ENCODE measurements at places on chromosomes 16 and 17.

DNA sequence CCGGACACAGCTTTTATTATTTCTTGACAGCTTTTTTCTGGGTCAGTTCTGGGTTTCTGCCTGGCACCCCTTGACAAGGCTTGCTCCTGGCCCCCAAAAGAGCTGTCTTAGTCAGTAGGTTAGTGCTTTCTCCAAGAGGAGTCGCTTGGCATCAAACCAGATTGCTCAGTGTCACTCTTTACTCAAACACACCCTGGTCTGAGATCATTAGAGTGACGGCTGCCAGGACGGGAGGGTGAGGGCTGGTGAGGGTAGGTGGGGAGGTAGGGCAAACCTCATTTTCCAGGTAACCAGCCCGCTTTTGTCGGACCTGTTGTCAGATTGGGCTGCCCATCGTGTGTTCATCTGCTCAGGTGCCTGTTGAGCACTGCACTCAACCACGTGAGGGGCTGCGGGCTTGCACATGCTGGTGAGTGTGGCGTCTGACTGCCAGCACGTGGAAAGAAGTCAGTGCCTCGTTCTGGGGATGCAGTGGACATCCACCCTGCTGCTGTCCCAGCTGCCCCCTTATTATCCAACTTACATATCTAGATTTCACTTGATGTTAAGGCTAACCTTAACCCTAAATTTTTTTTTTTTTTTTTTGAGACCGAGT, 12.4 kb downstream of the TMEM94 start:
- DNase-seq: no peak

DNA sequence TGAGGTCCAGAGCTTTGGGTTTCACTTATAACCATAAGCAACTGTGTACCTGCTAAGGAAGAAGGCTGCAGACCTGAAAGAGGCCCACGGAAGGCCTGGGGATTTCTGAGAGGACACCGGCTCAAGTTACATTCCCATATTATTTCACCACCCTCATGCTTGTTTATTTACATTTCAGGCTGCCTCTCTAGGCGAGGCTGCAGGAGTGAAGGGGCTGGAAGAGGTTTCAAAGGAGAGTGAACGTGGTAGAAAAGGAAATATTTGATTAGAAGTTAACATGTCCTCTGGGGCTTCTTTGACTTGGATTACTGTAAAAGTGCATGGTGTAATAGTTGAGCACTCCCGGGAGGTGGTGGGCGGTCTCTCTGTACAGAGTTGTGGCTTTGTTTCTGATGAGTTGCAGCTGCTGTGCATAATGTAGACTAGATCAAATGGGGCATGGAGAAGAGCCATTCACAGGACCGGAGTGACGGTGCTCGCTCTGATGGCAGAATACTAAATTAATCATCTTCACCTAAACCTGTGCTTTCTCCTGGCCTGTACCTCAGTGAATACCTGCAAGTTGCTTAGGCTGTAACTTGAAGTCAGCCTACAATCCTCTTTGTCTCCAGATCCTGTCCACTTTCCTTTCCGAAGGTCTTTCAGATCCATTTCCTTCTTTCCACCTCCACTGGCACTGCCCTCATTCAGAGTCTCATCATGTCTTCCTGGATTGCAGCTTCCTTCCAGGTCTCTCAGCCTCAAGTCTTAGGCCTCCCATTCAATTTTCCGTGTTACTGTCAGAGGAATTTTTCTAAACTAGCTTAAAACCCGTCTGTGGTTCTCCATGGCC, 1.9 kb upstream of the CPD start:
- peak; percentile 80 for DNase-seq

GRCh38 chr17:50946223-50946890, 80.2 kb upstream of the TOB1 start:
- DNase-seq: no peak

- DNase-seq: no peak
Measured at GRCh38 chr17:77887464-77888241, 70.8 kb upstream of the TNRC6C start.

DNA sequence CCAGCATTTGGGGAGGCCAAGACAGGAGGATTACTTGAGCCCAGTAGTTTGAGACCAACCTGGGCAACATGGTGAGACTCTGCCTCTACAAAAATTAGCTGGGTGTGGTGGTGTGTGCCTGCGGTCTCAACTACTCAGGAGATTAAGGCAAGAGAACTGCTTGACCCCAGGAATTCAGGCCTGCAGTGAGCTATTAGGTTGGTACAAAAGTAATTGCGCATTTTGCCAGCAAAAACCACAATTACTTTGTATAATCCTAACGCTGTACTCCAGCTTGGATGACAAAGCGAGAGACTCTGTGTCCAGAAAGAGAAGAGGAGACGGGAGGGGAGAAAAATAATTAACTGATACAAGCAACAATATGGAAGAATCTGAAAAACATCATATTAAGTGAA, 32.7 kb downstream of the YWHAE start:
- no peak for DNase-seq

- no peak for DNase-seq
Measured at GRCh38 chr17:28946239-28946638, 5.1 kb downstream of the PHF12 start.

- no peak for DNase-seq
Measured at GRCh38 chr16:87207965-87208364, 109.2 kb downstream of the C16orf95 start.

DNA sequence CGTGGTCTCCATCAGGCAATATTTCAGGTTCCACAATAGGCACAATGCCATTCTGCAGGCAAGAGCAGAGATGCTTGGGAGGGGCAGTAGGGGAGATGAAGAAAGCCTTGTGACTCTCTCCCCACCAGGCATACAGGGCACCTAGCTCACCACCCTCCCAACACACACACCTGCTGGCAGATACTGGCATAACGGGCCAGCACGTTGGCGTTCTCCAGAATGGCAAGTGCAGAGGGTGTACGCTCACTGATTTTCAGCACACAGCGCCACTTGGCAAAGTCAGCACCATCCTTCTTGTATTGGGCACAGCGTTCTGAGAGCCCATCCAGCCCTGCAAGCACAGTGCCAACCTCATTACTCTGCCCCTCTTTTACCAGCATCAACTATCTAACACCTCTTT, 2.2 kb downstream of the ALDOC start:
- DNase-seq: no peak

DNA sequence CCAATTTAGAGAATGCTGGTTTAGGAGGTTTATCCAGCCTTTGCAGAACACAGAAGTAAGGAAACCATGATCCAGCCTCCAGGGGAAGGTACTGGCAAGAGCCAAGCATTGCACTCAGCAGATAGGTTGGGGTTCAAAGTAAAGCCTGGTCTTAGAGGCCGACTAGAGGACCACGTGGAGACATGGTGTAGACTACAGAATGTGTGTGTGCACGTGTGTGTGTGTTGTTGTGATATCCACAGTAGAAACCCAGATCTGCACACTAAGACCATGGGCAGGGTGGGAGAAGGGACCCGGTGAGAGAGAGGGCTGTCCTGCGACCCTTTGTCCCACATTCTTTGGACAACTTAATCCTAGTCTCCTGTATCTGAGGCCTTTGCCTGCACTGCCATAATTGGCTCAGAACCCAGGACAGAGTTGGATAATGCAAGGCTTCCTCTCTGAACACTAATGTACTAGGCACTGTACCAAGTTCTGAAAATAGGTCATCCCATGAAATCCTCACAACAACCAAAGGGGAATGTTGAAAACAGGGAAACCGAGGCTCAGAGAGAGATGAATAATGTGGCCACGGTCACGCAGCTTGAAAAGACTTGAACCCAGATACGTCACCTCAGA, 325.1 kb upstream of the HSBP1 start:
- DNase-seq: no peak

DNA sequence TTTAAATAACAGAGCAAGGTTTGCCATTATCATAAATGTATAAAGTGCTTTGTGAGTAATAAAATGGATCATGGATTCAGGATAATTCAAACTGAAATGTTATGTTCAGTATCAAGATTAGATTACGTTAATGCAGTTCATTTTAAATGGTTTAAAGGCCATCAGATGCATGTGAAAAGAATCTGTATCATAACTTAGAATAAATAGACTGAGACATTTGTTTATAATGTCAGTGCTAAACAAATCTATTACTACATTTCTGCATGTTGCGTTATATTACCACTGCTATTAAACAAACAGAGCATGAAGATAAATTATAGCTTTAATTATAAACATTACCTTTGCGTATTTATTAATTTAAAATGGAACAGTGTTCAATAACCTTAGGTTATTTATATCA, 160.2 kb downstream of the TOX3 start:
- no peak for DNase-seq

DNA sequence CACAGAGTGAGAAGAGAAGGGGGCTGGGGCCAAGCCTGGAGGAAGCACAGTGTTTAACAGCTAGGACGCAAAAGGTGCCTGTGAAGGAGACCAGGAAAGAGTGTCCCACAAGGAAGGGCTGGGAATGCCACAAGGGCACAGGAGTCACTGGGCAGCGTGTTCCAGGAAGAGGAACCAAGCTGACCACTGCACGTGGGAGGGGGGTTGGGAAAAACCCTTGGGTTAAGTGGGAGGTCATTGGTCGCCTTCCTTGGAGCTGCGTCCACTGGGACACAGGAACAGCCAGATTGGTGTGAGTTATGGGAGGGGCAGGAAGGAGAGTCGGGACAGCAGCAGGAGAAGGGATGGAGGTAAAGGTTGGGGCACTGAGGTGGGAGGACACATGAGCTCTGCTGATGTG, 12.9 kb downstream of the TTYH2 start:
- DNase-seq: no peak

- DNase-seq: no peak
Measured at GRCh38 chr17:41992576-41992975, 24.7 kb downstream of the DNAJC7 start.

DNA sequence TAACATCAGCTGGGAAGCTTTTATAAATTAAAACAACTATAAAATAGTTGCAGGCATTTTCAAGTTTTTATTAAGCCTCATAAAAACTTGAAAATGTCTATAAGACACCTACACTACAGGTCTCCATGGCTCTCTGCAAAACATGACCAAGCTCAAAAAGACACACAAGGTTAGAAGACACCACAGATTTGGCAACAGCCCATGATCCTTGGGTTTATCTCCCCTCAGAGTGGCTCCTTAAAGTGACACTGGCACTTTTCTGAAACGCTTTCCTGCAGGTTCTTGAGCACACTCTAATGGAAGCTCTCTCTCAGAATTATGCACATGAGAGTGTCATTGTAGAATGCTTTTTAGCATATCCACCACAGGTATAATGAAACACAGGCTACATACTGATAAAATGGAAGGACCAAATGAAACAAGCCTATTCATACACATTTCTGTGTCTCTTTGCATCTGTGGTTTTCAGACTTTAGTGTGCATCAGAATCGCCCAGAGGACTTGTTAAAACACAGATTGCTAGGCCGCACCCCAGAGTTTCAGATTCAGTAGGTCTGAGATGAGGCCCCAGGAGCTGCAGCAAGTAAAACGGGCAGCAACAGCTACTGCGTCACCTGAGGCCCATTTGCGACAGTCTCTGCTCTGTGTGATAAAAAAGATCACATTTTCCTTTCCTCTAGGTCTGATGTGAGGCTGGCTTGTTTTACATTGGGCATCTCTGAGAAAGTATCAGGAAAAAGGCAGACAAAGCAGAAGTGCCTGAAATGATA, 75.0 kb upstream of the WSB1 start:
- no peak for DNase-seq

DNA sequence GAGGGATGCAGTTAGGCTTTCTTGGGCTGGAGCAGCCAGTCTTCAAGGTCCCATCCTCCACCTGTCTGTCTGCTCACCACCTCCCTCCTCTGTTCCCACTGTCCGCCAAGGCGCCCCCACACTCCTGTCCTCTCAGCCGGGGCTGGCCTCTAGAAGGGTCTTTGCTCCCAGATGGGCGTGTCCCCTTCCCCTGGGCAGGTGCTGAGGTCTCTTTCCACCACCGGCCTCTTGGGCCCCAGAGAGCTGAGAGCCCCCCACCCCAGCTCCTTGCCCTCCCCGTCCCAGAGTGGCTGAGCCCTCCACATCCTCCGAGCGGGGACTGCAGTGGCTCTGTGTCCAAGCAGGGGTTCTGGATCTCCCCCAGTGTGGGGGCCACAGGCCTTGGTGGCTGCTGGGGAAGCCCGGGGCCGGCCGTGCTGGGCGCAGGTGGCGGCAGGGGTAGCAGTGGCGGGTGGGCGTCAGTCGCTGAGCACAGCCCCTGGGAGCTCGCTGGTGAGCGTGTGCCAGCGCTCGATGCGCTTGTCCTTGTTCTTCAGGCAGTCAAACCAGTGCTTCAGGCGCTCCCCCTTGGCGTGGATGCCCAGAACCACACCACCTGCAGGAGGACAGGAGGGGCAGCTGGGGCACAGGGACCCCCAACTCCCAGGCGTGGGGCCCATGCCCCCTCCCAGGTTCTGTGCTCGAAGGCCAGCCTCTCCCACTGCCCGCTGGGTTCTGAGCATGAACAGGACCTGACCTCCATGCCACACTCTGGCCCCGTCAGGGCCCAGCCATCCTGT, 9.8 kb downstream of the SCGB1C2 start:
- no peak for DNase-seq

GRCh38 chr16:59849716-59850115, 1115.6 kb upstream of the GOT2 start:
- no peak for DNase-seq

DNA sequence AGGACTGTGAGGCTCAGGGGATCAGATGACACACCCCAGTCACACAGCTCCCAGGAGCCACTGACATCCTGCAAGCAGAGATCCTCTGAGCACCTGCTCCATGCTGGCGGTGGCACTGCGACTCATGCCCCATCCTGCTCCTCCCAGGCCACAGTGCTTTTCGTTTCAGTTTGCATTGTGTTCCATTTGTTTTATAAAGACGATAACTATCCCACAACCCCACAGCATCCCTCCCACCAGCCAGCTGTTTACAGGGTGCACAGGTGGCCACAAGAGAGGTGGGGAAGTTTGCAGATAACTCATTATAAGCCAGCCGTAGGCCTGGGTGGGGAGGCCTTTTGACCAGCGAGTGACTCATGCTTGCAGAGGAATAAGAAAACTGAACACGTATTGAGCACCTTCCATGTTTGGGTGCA, 28.2 kb downstream of the BCO1 start:
- no peak for DNase-seq

- no peak for DNase-seq
Measured at GRCh38 chr17:56521414-56522141, 71.9 kb upstream of the NOG start.

- peak; percentile 46 for DNase-seq
Measured at GRCh38 chr16:87278191-87279093, 38.8 kb downstream of the C16orf95 start.

DNA sequence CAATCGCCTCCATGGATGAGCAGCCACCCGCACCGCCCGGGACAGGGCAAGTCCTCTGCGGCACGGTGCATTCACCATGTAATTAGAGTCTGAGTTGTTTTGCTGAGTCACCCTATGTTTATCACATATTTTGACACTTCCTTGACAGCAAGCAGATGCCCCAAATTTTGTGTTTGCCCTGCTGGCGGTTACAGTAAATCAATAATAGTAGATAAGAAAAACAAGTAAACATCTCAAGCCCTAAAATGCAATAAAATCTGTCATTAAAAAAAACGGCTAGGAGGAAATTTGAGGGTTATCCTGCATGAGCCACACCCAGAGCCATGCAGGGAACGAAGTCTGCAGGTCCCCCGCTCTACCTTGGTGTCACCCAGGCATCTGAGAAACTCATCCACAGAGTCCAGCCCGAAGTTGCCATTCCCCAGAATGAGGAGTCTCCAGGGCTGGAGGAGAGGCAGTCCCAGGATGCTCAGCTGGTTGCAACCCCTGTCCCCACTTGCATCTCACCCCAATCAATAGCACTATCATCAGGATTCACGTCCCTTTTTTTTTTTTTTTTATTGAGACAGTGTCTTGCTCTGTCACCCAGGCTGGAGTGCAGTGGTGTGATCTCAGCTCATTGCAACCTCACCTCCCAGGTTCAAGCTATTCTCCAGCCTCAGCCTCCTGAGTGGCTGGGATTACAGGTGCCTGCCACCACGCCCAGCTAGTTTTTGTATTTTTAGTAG, 16.5 kb upstream of the ST6GALNAC1 start:
- DNase-seq: no peak

- DNase-seq: peak; percentile 86
Measured at GRCh38 chr16:85234310-85235204, 122.3 kb upstream of the CIBAR2 start.
